ENCODE measurements at places on chromosomes 1 and 21.

- no peak for DNase-seq
These were observed 1106.4 kb downstream of the AMY1C start for GRCh38 chr1:104856091-104856490.

DNA sequence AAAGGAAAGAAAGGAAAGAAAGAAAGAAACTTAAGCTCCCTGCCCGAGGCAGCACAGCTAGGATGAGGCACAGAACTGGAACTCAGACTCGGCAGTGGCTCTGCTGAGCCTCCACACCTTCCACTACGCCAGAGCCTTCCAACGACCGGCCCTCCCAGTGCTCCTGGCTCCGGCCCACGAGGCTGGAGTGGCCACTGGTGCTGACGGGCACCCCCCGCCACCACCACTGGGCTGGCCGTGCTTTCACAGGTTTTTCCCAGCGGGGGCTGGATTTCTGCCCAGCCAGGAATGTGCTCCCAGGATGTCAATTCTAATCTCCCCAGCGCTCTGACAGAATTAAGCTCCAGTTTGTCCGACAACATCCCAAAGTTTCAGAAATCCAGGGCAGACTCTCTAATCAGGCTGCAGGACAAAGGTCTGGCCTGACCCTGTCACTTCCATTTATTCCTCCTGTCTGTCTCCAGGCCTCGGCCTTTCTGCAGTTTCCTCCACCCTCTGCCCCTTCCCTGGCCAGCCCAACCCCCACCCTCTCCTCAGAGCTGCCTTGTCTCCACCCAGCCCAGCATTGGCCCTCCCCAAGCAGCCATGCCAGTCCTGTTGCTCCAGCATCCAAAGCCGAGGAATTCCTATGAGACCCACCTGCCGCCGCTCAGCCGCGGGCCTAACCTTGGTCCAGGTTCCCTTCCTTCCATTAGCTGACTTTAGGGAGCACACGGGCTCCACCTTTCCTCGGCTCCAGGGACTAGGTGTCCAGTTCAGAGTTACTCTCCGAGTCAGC lies 81.9 kb downstream of the CASZ1 start:
- DNase-seq: no peak

DNA sequence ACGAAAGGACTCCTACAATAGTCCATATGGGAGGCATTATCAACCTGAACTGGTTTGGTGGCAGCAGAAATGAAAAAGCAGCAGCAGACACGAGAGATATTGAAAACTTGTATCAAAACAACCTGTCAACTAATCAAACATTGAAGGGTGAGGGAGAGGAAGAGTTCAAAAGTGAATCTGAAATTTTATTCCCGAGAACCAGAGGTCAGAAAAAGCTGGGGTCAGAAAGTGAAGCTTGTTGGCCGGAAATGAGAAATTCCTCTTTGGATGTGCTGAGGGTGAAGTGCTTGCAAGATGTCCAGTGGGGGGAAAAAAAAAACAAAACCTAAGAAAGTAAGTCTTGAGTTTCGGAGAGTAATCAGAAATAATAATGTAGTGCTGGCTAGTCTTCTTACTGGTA lies 1.9 kb upstream of the C4BPA start:
- no peak for DNase-seq

DNA sequence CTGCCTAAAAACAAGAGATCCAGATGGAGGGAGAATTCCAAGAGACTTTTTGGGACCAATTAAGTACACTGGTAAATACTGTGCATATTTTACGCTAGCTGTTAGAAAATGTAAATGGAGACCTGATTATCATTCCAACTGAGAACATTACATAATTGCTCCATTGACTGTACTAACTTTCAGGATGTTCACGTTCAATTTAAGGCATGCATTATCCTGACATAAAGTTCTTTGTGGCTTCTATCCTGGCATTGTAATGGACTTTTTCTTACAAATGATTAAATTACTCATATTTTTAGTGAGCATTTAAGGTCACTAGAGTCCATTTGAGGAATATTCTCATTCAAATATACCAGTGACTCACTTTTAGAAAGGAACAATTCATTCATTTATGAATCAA lies 883.3 kb upstream of the TMPRSS15 start:
- DNase-seq: no peak

- DNase-seq: no peak
These were observed 315.6 kb downstream of the NFIA start for GRCh38 chr1:61397935-61398334.

- no peak for DNase-seq
These were observed 17.8 kb downstream of the COL24A1 start for GRCh38 chr1:86138746-86139145.

DNA sequence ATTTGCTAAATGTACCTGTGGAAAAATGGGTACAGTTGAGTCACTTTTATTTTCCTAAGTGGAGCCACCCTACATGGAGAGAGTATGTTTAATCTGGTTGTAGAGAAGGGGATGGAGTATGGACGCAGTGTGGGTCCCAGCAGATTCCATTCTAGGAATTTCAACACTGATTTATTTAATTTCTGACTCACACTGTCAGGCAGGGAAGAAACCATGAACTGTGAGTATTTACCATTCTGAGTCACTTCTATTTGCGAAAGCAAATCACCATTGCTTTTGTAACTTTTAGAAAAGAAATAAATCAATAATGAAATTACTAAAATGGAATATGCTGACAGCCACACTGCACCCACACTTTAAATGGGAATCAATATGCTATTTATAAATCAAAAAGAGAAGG lies 339.0 kb downstream of the DSCAM start:
- DNase-seq: no peak

DNA sequence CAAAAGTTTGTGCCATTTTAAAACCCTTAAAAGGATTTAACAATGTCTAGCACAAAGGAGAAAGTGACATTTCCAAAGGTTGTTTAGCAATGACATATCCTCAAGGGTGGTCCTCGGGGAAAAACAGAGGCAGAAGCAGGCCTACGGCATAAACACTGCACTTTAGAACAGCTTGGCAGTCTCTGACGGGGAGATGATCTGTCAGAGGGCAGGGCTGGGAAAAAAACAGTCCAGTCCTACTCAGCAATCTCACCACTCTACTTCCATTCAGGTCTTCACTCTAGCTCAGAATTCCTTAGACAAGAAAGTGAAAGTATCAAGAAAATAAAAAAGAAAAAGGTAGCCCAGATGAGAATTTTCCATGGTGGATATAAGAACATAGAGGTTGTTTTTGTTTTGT lies 4.1 kb downstream of the CRYZ start:
- no peak for DNase-seq

DNA sequence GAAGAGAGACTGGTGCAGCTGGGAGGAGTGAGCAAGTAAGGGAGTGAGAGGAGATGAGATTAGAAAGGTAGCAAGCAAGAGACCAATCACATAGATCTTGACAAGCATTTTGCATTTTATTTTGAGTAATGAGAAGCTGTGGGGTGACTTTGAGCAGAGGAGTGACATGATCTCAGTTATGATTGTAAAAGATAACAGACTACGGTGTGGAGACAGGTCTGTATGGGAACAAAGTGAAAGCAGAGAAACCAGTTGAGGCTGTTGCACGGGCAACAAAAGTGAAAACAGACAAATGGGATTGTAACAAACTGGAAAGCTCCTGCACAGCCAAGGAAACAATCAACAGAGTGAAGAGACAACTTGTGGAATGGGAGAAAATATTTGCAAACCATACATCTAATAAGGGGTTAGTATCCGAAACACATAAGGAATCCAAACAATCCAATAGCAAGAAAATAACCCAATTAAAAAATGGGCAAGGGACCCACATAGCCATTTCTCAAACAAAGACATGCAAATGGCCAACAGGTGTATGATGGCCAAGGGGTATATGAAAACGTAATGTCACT lies 68.4 kb downstream of the SNRPE start:
- DNase-seq: no peak

- no peak for DNase-seq
These were observed 48.7 kb downstream of the EIF2D start for GRCh38 chr1:206563367-206564207.

GRCh38 chr1:1304331-1305299 lies 3.1 kb downstream of the ACAP3 start:
- no peak for DNase-seq

DNA sequence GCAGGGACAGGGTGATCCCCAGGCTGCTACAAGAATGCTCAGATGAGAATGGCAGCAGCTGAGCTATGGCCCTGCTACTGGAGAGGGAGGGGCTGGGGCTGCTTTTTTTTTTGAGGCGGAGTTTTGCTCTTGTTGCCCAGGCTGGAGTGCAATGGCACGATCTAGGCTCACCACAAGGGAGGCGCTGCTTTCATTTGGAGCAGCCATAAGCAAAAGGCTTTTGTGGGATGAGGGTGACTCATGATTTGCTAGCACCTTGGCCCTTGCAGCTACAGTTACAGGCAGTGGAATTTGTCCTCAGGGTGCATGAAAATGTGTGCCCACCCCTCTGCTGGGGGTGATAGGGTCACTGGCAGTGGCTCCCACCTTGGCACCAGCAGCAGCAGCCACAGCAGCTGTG lies 32.4 kb upstream of the CYP4A22 start:
- DNase-seq: no peak

DNA sequence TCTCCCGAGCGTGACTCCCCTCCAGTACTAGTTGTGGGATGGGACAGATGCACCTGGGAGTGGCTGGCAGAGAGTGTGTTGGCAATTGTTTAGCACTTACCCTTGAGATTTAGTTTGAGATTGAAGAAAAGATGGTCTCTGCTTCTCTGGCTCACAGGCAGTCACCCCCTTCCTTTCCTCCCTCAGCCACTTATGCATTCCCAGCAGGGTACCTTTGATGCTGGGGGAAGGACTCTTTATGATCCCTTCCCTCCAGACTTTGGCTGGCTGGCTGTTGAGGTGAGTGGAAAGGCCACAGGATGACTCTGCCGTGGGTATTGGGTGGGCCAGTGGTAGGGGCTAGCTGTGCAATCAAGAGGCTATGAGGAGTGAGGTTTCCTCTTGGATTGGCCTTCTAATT lies 236.8 kb downstream of the CAMTA1 start:
- DNase-seq: no peak

GRCh38 chr1:224882264-224882663 lies 47.2 kb upstream of the DNAH14 start:
- DNase-seq: no peak

DNA sequence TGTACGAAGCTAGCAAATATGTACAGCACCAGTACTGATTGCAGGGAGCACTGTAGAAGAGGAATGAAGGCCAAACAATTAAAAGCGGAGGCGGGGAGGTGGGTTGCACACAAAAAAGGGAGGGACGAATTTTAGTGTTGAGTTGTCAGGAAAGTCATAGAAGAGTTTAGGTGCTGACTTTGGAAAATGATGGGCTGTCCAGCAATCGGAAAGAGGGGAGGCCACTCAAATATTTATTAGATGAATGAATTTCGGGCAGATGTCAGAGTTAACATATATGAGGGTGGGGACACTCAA lies 537 bp upstream of the ANKRD13C start:
- no peak for DNase-seq

DNA sequence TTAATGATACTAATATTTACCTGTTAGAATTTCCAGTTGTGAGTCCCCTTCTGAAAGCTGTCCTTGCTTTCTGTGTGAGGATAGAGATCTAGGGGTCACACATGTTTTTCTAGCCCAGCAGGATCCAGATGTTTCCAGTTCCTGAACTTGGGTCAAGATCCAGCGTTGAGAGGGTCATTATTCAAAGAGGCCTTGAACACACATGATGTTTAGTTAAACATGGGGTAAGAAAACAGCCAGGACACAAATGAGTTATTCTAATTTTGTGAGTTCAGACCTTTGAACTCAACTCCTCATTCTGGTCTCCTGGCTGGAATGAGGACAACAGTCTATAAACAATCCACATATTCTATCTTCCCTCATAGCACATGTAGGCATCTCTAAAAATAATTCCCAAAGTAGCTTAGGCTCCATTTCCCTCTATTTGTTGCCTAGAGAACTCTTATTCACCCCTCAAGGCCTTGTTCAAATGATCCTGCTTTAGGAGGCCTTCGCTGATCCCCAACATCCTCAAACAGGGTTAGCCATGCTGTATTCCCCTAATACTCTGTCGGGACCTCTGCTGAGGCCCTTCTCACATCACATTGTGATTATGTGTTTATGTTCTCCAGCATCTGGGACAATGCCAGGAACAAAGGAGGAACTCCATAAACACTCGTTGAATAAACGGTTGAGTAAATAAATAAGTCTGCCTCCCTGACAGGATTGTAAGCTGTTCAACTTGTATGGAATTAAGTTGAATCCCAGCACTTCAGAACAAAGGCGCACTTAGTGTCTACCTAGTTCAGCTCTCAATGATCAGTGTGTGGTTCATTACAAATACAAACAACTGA lies 15.0 kb upstream of the KCNN3 start:
- no peak for DNase-seq

DNA sequence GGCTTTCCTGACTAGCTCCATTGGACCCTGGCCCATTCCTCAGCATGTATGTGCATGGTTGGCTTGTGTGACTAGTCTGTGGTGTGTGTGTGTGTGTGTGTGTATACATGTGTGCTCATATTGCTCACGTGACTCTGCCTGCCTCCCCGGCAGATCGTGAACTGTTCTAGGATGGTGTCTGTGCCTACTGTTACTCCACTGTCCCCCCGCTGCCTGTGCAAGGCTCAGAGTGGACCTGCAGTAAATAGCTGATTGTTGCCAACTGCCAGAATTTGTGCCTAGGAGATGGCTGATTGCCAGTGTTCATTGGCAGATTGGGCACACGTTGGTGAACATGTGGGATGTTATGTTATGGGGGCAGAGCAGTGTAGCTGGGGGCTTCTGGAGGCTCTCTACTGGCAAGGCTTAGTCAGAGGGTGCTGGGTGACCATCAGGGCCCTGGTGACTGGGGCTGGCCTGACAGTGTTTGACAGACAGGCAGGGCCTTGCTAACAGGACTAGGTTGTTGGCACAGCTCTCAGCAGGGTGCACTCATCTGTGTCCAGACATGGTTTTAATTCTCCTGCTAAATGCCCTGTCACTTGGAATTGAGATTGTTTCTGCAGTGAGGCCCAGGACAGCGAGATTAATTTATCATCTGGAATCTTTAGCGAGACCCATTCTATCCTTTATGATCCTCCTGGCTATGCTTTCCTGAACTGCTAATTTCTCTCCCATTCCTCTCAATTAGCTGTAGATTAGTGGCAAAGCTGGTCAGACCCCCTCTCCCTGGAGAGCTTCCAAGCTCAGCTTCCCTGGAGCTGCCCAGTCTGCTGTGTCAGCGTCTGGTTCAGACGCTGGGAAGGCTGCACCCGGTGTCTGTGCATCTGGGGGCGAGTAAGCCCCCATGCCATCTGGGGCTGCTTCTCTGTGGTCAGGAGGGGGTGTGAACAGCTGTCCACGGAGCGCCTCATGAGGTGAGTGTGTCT lies 20.8 kb downstream of the SLC6A17 start:
- no peak for DNase-seq

DNA sequence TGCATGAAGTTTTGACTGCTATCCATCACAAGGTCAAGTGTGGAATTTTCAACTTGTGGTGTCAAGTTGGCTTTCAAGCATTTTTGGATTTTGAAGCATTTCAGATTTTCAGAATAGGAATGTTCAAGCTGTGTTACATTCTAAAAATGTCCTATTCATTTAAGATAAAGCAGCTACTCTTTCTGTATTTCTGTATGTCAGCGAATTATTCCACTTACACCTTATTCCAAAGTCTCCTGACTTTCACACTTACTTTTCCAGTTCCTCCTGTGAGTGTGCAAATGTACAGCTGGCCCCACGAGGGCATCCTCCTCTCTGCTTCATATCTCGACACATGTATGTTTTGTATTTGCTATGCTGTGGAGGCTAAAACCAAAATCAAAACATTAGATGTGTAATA lies 51.9 kb downstream of the RC3H1 start:
- DNase-seq: no peak

Data from GM12864 (cell line).